Chondrocyte (in vitro differentiated cells): ENCODE measurements at places on chromosomes 4 and X. TPM values are rescaled to one million over a fixed set of nuclear protein-coding genes. Genes with fewer than 3 reads are reported as not detected.
A peak's percentile ranks its signal among the peaks of the same experiment; 100 is the strongest.

Gene MAGEB1
- not detected in 3 replicates for total RNA-seq

DNA sequence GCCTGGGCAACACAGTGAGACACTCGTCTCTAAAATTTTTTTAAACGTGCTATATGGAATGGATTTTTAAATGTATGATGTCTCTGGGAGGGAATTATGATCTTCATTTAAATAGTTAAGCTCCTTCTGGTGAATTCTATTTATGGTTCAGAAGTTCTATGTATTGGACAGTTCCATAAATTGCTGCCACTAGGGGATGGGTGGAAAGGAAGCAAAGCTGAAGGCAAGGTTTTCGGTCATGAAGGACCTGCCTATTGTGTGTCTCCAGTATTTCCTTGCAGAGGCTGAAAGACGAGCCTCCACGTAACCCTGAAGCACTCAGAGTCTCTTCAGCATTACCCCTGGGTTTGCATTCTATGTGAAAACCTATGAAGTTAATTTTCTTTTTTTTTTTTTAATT lies 451.5 kb upstream of the FAT1 start:
- H3K4me3 ChIP-seq: no peak overlapping the region
- no peak overlapping the region for H3K27ac ChIP-seq
- DNase-seq: no peak
- no peaks in the 10 kb centered on the region for H3K36me3 ChIP-seq
- H3K27me3 ChIP-seq: no peaks in the 10 kb centered on the region

- no peaks in the 10 kb centered on the region for H3K27me3 ChIP-seq
- H3K4me1 ChIP-seq: peaks cover 19% of the 10 kb centered on the region
- H3K4me3 ChIP-seq: no peak overlapping the region
- H3K27ac ChIP-seq: peak overlapping the region; percentile 76
- H3K36me3 ChIP-seq: peaks cover 28% of the 10 kb centered on the region
Measured at GRCh38 chrX:129495900-129496299, 27.4 kb downstream of the SMARCA1 start.

- H3K4me1 ChIP-seq: no peaks in the 10 kb centered on the region
- H3K4me3 ChIP-seq: no peak overlapping the region
- H3K27ac ChIP-seq: no peak overlapping the region
Measured at GRCh38 chr4:117941611-117942010, 92.7 kb upstream of the NDST3 start.

DNA sequence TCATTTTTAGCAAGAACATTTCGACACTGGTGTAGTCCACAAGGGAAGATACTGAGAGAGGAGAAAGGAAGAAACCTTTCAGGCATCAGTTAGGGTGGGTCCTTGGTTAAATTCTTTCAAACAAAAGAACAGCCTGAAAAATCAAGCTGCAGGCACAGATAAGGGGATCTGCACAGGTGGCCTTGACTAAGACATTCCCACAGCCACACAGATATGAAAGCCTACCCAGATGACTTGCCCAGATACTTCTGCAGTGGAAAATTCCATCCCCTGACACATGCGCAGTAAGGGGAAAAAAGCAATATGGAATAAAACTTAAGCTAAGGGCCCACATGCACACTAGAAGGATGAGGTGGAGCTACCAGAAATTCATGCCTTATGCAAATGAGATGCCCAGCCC lies 8.9 kb upstream of the TMEM165 start:
- H3K27me3 ChIP-seq: no peaks in the 10 kb centered on the region
- no peak overlapping the region for H3K4me3 ChIP-seq
- no peak for DNase-seq
- no peaks in the 10 kb centered on the region for H3K36me3 ChIP-seq
- no peak overlapping the region for H3K27ac ChIP-seq

- DNase-seq: no peak
- no peaks in the 10 kb centered on the region for H3K27me3 ChIP-seq
- no peak overlapping the region for H3K27ac ChIP-seq
- H3K36me3 ChIP-seq: no peaks in the 10 kb centered on the region
Measured at GRCh38 chrX:113512700-113513395, 672.2 kb upstream of the AMOT start.

- no peak overlapping the region for H3K4me3 ChIP-seq
- H3K27ac ChIP-seq: no peak overlapping the region
- H3K4me1 ChIP-seq: no peaks in the 10 kb centered on the region
- no peaks in the 10 kb centered on the region for H3K36me3 ChIP-seq
- DNase-seq: no peak
Measured at GRCh38 chr4:76055016-76055415, 19.1 kb upstream of the CXCL11 start.

Gene PI4K2B
- 13.8 to 18.9 TPM (median 15.5 TPM) in 3 replicates for total RNA-seq

Gene JAKMIP1
- total RNA-seq: 0.10 TPM in 1 of 3 replicates, not detected in the others

GRCh38 chrX:7545564-7545963 lies 297.4 kb upstream of the VCX start:
- H3K36me3 ChIP-seq: no peaks in the 10 kb centered on the region
- DNase-seq: no peak
- H3K4me3 ChIP-seq: no peak overlapping the region
- no peaks in the 10 kb centered on the region for H3K4me1 ChIP-seq
